Foreskin fibroblast (primary cell): ENCODE measurements at places on chromosomes 2 and 18.

- no peak for DNase-seq
Observed at GRCh38 chr2:106054880-106055655, 139.0 kb downstream of the UXS1 start.

GRCh38 chr2:191015831-191016230, 1.9 kb upstream of the STAT1 start:
- DNase-seq, result no peak

GRCh38 chr2:101419096-101419663, 31.9 kb upstream of the CREG2 start:
- peak; percentile 33 for DNase-seq

- DNase-seq, result no peak
Observed at GRCh38 chr18:66461344-66461743, 142.5 kb downstream of the CDH19 start.

DNA sequence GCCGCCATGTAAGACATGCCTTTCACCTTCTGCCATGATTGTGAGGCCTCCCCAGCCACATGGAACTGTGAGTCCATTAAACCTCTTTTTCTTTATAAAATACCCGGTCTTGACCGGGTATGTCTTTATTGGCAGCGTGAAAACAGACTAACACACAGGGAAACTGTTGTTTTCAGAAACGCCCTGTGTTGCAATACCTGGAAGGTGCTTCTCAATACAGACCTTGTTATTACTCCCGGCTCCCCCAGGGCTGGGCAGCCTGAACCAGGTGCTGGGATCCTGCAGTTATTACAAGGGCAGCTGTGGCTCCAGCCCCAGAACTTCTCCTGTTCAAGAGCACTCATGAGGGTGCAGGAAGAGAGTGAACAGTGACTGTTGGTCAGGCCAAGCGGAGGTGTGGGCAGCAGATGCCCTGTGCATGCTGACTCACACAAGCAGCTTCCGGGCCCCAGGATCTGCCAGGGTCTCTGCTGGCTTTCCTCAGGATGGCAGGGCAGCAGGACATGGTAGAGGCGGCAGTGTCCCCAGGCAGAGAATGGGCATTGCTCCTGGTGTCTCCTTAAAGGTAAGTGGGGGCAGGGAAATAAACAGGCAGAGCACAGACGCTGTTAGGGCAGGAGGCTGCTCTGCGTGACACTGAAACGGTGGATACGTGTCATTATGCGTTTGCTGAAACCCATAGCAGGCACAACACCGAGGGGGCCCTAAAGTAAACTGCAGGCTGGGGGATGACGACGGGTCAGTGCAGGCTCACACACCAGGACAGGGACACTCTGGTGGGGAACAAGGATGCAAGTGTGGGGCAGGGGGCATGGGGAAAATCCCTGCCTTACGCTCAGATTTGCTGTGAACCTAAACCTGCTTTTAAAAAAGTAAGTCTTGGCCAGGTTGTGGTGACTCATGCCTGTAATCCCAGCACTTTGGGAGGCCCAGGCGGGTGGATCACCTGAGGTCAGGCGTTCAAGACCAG, 89.1 kb downstream of the NDUFA10 start:
- no peak for DNase-seq

DNA sequence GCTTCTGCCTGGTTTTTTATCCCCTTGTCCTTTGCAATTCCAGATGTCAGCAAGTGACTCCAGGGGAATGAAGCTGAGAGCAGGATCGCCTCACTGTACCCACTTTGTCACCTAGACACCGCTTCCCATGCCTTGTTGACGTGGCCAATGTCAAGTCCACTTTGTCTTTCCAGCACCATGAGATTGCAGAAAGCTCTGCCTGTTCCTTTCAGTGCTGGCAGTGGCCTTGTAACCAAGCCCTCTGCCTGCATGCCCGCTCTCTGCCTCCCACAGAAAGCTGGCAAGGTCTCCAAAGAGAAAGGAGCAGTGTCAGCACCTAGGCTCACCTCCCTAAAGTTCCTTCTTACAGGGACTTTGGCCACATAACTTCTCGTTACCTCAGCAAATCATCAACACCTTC, 282.2 kb upstream of the ST6GAL2 start:
- DNase-seq, result no peak

GRCh38 chr2:225236769-225237323, 162.7 kb upstream of the NYAP2 start:
- DNase-seq, result no peak

GRCh38 chr2:47086571-47086970, 68.5 kb downstream of the STPG4 start:
- no peak for DNase-seq

DNA sequence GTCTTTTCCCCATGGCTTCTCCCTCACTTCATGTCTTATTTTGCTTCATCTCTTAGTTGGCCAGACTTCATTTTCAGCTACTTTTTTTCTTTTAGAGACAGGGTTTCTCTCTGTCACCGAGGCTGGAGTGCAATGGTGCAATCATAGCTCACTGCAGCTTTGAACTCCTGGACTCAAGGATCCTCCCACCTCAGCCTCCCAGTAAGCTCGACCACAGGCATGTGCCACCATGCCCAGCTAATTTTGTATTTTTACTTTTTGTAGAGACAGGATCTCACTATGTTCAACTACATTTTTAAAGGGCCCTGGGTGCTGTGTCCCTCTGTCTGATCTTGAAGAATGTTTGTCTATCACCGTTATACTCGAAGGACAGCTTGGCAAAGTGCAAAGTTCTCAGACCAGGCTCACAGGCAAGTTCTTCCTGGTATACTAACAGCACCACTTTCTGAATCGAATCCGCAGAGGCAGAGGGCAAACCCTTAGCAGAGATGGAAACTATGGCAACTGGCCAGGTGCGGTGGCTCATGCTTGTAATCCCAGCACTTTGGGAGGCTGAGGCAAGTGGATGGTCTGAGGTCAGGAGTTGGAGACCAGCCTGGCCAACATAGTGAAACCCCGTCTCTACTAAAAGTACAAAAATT, 60.9 kb downstream of the SOWAHC start:
- DNase-seq, result no peak

GRCh38 chr2:132941296-132942020, 271.5 kb upstream of the LYPD1 start:
- DNase-seq, result no peak
